ENCODE measurements at places on chromosomes 13 and 19. TPM values are rescaled to one million over a fixed set of nuclear protein-coding genes. Genes with fewer than 3 reads are reported as not detected.

GRCh38 chr13:45882626-45883025, 31.1 kb upstream of the SIAH3 start:
- DNase-seq: no peak

DNA sequence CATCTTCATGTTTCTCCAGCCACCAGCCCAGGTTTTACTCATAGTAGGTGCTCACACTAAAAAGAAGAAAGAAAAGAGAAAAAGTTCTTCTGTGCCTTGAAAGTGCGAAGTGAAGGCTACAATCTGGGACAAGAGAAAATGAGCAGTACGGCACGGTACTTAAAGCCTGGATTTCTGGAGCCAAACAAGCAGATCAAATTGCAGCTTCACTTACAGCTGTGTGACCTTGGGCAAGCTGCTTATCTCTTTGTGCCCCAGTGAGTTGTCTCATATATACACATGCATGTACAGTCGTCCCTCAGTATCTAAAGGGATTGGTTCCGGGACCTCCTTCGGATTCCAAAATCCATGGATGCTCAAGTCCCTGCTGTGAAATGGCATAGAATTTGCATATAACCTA, 41.8 kb downstream of the GSX1 start:
- no peak for DNase-seq

ZNF628 gene
- polyA plus RNA-seq: 2.3 TPM

C19orf18 gene
- polyA plus RNA-seq: 1.9 TPM

Measured in muscle of back (tissue), 13 donors.